ENCODE measurements at places on chromosomes 2 and 18. TPM values are rescaled to one million over a fixed set of nuclear protein-coding genes. Genes with fewer than 3 reads are reported as not detected.

DNA sequence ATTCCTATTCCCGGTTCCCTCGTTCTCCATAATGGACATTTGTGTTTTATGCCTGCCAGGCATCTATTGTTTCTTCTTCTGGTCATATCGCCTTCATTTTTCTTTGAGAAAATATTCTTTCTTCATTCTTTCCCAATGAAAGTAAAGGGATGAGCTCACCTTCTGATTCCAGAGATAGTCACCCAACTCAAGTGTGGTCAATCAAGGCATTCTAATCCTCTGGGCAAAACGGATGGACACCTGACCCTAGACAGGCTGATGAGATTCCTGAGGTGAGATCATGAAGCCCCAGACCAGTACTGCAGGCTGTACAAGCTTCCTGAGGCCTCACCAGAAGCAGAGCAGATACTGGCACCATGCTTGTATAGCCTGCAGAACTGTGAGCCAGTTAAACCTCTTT lies 52.8 kb downstream of the GAD1 start:
- DNase-seq = no peak

DNA sequence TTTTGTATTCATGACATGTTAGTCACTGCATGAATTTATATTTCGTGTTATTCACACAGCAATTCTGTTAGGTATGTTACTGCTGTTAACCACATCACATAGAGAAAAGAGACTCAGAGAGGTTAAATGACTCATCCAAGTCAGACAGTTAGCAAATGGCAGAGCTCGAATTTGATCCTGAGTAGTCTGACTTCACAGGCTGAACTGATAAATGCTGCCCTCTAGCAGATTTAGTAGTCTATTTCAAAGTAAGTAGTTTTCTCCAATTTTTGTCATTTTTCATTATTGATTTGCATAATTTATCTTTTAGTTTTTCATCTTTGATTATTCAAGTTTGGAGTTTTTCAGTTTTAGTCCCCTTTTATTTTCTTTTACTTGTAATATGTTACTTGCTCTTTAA lies 58.3 kb downstream of the WDR7 start:
- peak; percentile 23 for DNase-seq

DNA sequence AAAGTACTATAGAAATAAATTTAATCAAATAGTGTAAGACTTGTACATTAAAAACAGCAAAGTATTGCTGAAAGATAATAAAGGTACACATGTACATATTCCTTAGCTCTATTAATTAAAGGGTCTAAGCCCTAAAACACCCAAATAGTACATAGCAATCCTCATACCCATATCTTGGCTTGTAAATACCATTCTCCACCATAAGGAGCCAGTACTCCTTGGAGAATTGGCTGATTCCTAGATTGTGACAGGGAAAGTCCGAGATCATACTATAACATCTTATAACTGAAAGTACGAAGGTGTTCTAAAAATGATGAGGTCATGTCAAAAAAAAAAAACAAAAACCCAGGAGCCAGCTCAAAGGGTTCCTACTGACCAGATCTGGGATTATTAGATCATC lies 614.6 kb downstream of the SUCLG1 start:
- DNase-seq = no peak

GRCh38 chr2:38660282-38660681 lies 5.6 kb upstream of the GALM start:
- DNase-seq = no peak

DNA sequence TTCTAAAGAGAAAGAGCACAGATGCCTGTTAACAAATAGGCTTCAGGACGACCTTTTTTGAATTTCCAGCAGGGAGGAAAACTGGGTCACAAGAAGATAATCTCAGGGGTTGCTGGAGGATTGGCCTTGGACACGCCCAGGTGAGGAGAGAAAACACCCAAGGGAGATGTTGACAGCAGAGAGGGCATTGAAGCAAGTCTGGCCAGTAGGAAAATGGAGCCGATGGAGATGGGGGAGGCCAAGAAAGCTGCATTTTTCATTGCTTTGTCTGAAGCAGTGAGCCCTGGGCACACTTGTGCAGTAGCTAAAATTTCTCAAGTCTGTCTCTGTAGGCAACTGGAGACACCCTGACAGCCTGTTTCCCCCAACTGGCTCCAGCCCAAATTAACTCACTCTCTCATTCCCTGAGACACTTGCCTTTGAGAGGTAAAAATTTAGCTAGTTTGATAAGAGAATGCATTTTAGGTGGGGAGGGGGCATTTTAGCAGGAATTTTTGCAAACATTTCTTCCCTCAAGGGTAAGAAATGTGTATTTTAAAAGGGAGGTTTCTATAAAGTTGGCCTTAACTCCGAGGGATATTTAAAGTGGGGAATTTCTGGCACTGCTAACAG lies 165.5 kb downstream of the TGIF1 start:
- no peak for DNase-seq

- no peak for DNase-seq
Measured at GRCh38 chr18:63132819-63133200, 186.8 kb downstream of the BCL2 start.

- DNase-seq = no peak
Measured at GRCh38 chr2:1162768-1163584, 212.3 kb downstream of the SNTG2 start.

GRCh38 chr2:127596311-127597045 lies 49.5 kb upstream of the GPR17 start:
- DNase-seq = no peak

- DNase-seq = no peak
Measured at GRCh38 chr18:46290440-46291020, 186.3 kb downstream of the HAUS1 start.

DNA sequence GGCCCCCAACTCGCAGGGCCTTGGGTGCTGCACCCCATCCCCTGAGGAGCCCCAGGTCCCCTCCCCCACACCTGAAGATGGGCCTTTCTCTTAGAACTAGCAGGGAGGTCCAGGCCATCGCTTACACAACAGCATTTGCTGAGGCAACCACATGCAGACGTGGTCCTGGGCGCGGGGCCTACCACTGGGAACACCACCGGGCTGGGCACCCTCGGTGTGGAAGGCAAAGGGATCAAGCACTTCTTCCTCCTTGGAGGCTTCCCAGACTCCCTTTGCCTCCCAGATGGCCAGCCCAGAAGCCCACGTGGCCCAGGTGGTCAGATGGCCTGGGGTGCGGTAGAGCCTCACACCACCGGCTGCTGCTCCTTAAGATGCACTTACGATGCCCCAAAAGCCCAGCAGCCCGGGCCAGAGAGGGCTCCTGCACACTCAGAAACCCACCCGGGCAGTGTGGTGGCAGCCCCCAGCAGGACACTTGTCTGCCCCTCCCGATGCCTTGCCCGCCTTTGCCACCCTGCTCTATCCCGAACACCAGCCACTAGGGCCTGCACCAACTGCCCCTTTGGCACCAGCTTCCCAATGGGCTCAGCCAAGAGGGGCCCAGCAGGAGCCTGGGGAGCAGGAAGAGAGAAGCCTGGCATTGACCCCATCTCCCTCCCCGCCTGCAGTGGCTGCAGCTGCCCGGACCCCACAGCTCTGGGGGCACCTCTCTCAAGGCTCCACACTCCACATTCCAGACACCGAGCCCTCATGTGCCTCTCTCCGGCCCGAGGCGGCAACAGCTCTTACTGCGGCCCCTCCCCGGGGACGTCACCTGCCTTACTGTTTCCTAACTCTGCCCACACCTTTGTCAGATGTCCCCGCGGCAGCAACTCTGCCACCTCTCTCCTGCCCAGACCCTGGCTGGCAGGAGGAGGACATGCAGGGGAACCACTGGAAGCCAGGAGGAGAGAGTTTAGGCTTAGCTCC lies 13.9 kb upstream of the MLPH start:
- no peak for DNase-seq

DNA sequence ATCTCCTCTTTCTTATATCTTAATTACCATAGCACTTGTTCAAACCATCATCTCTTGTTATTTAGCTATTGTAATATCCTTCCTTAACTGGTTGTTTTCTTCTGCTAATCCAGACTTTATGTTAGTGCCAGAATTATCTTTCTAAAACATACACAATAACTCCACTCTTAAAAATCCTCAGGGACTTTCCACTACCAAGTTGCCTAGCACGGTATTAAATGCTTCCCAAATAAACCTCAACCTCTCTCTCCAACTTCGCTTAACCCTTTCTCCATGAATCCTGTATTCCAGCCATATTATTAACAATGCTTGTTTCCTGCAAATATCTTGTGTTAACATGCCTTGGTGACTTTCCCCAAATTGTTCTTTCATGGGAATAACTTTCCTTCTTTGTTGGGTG lies 84.5 kb downstream of the FAM228A start:
- DNase-seq = no peak

- DNase-seq = no peak
Measured at GRCh38 chr2:176997074-176997791, 215.4 kb upstream of the HNRNPA3 start.

GRCh38 chr18:39945076-39945475 lies 2010.0 kb upstream of the PIK3C3 start:
- no peak for DNase-seq

GRCh38 chr2:192983173-192983572 lies 788.4 kb upstream of the TMEFF2 start:
- no peak for DNase-seq

- DNase-seq = no peak
Measured at GRCh38 chr18:69897397-69898108, 50.1 kb downstream of the CD226 start.

- DNase-seq = peak; percentile 58
Measured at GRCh38 chr2:222320436-222321395, 21.9 kb upstream of the PAX3 start.

DNA sequence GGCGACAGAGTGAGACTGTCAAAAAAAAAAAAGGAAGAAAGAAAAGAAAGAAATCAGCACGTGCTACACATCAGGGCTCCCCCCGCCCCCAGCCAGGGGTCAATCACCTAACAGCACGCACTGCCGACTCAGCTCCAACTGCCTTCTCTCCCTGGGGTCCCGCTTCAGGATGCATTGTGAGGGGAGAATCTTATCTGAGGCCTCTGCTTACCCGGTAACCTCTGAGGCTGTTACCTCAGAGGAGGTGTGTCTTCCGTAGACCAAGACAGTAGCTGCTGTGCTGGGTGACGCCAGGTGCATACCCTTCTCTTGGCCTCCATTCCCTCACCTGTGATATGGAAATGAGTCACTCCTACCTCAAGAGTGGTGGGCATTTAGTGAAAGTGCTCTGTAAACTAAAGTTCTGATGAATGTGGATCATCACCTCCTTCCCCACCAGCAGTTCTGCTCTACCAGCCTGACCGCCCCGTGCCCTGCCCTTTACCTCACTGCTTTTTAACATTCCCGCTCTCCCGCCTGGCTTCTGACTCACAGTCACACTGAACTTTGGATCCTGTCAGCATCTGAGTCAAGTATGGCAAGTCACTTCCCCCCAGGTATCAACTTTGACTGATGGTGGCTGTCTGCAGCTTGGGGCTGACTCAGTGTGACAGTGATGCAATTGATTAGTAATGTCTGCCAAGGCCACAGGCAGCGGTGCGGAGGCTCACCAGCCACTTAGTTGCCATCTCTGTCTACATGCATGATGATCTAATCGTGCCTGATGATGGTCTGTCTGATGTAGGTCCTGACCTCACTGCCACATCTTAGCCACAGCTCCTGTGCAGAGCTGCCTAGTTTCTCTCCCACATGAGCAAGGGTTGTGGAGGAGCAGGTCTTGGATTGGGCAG lies 20.1 kb downstream of the ARID5A start:
- DNase-seq = peak; percentile 12

- no peak for DNase-seq
Measured at GRCh38 chr18:9824952-9825371, 60.8 kb upstream of the TXNDC2 start.

DNA sequence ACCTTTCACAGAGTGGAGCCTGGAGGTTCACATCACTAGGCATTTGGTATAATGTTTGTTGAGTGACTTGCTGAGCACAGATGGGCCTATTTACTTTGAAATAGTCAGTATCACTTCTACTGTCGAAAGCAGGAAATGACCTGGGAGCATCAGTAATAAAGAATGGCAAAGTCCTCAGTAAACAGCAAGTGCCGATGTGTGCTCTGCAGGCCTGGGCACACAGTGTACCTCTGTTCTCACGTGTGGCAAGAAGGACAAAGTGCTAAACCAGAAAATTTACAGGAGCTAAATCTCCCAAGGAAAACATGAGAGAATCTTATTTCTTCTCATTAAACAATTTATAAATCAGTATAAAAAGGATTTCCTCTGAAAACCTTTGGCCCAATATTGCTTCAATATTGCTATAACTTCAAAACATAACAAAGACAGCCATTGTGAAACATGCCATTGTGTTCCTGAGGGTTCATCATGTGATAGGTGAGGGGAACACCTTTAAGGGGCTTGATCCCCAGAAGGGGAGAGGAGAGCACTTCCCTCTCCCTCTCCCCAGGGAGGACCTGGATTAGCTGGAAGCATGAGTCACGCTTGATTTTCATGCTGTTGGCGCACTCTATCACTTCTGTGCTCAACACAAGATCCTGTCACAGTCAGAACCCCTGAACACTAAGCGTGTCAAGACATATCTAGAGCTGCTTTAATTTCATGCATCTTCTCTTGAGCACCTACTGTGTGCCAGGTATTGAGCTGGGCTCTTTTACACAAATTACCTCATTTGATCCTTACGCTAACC lies 131.5 kb upstream of the SMAD2 start:
- DNase-seq = no peak

- no peak for DNase-seq
Measured at GRCh38 chr2:220120041-220120440, 492.6 kb downstream of the SLC4A3 start.

DNA sequence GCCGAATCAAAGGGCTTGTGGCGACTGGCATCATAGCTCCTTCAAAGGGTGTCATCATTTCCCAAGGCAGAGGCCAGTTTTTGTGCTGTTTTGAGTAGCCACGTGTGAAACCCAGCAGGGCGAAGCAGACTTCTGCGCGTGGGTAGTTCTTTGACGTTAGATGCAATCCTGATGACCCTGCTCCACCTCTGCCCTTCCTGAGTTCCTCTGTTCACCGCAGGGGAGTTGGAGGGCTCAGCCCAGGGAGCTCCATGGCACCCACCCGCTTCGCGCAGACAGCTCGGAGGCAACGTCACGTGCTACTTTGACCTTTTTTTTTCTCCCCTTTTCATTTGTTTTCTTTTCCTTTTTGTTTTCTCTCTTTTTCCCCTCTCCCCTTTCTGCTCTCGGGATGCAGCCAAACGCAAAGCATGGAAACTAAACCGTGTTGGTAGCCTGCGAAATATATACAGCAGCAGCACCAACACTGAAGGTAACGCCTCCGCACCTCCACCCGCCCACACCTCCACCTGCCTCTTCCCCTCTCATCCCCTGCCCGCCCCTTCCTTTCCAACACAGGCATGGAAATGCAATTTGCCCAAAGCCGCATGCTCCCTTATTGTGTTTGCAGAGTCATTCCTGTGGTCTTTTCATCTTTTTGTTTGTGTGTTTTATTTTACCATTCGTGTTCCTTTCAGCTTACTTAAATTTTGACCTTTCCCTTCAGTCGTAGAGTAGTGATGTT lies 153.6 kb downstream of the GBX2 start:
- no peak for DNase-seq

- DNase-seq = no peak
Measured at GRCh38 chr18:5961097-5961827, 65.9 kb upstream of the TMEM200C start.

GPAT2 gene
- not detected for polyA plus RNA-seq

PEX13 gene
- polyA plus RNA-seq = 10.3 TPM

NETO1 gene
- not detected for polyA plus RNA-seq

EGR4 gene
- 0.02 TPM for polyA plus RNA-seq
